ENCODE measurements at places on chromosomes 7 and 10.

DNA sequence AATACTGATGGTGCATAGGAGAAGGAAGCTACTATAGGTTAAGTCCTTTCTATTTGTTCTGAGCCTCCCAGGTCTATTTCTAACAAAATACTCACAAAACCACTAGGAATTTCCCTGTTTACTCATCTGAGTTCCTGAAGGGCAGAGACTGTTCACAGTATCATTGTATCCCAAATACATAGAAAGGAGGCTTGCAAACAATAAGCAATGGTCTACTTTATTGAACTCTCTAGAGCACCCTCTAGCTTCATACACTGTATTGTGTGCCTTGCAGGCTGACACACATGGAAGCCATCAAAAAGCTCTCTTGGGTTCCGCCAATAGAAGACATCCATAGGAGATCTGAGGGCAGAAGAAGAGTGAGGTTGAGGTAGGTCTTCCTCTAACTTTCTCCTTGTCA lies 826.1 kb downstream of the GRM8 start:
- no peak for DNase-seq

DNA sequence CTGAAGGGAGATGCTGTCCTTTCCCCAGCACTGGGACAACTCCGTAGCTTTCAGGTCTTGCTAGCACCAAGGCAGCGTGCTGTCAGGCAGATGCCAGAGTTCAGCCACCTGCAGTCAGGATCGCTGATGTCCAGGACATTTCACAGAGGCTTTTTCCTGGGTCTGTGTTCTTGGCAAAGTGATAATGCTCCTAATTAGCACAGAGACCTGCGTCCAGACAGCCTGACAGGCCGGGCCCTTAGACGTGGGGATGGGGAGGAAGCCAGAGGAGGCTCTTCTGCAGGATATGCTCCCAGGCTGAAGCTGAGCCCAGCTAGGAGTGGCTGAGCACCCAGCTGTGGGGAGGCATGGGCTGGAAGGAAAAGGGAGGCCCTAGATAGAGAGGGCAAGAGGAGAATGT lies 82.5 kb upstream of the TBX20 start:
- no peak for DNase-seq

- no peak for DNase-seq
Measured at GRCh38 chr7:88206254-88206653, 13.6 kb downstream of the SRI start.

- DNase-seq: no peak
Measured at GRCh38 chr7:158536871-158537515, 50.6 kb downstream of the PTPRN2 start.

DNA sequence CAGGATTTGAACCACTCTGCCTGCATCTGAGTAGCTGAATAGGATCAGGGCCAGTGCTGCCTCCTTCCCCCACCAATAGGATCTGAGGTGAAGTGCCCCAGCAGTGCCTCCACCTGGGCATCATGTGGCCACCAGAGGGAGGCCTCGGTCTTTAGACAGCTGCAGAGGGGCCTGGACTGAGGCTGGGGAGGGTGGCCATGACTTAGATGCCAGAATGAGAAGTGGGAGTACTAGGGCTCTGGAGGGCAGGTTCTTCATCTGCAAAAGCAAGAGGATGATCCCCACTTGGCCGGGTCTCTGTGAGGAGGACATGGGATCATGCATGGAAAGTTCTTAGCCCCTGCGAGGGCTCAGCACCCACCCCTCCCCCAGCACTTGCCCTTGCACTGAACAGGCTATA lies 56.9 kb downstream of the NEUROG3 start:
- peak; percentile 85 for DNase-seq

- no peak for DNase-seq
Measured at GRCh38 chr7:107170051-107170915, 1.5 kb downstream of the HBP1 start.

DNA sequence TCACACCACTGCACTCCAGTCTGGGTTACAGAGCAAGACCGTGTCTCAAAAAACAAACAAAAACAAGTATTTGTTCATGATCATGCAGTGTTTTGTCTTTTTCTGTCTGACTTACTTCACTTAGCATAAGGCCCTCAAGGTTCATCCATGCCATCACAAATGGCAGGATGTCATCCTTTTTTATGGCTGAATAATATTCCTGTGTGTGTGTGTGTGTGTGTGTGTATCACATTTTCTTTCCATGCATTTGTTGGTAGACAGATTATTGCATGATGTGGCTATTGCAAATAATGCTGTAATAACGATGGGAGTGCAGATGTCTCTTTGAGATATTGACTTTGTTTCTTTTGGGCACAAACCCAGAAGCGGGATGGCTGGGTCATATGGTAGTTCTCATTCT lies 14.3 kb upstream of the MNX1 start:
- DNase-seq: no peak

DNA sequence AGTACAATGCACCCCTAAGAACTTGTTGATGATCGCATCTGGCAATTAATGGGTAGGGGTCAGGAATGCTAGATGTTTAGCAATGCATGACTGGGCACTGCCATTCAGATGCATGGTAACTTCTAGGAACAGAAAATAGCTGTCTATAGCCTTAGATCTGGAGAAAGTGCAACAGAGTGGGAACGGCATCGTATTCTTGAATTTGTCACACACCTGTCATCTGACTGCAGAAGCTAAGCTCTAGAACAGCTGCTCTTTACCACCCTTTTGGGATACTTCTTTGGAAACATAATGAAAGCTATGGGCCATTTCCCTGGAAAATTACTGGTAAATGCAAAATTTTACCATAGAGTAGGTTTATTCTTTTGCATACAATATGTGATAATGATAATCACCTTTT lies 118.1 kb downstream of the SLC25A13 start:
- no peak for DNase-seq

DNA sequence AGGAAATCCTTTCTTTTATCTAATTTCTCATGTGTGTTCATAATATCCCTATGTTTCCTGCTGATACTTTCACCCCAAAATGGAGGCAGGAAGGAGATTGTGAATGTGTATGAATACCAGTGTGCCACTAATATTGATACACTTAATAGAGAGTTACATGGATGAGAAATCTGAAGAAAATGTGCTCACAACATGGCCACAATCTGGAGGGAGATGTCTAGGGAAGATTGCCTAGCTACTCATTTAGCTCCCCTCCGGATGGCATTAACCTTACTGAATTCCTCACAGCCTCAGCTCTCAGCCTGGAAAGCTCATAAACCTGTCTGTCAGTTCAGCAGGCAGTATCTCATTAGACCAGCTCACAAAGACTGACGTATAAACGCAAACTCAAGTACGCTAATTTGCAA lies 23.4 kb upstream of the DMTF1 start:
- no peak for DNase-seq

DNA sequence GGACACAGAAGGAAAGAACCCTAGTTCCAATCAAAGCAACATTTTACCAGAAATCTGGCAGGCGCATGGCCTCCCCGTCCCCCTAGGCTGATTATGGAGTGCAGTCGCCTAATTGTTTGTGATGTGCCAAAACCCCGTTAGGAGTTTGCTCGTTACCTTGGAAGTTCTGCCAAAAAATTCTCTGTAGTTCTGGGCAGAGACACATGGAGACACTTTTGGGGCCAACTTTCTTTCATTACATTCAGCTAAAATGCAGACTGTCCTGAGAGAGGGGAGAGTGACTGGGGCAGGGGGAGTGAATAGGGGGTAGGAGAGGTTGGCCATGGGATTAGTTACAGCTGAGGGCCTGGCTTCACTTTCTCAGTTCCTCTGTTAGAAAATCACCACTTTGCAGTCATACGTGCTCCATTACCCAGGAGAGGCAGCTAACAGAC lies 158.0 kb upstream of the NPVF start:
- DNase-seq: no peak

All from urothelium cell line (cell line).